Activated CD8-positive, alpha-beta memory T cell treated with anti-CD3 and anti-CD28 coated beads for 4 hours (primary cell): ENCODE measurements at places on chromosomes 5 and 9.

- no peak for DNase-seq
Observed at GRCh38 chr9:98778251-98778650, 18.1 kb downstream of the ANKS6 start.

DNA sequence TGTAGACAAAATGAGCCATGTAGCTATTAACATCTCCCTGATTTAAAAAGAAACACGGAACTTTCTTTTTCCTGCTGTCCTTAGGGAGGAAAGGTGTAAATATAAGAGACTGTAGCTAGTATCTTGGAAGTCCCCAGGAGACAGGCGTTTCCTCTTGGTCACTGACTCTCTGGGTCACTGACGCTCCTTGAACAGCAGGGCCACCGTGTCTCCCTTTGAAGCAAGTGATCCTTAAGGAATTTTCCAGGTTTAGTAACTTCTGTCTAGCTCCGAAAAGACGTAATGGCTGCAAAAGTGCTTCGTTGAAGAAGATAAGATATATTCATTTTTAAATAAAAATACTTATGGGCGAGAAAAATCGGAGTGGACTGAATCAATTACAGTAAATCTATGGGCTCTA is 745 bp upstream of the CLTA start:
- DNase-seq, result no peak

DNA sequence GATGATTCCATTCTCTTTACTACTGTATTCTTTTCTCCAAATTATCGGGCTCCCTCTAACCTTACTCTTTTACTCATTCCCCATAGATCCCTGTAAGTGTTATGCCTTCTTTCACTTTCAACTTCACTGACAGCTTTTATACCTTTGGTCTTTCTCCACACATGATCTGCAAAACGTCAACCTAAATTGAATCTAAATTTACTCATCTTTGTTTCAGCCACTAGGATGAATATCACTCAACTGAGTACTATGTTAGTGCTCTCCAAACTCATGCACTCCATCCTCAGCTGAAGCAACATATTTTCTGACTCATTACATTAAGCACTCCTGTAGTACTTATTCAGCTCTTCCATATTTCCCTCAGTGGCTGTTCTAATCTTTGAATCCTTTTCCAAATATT is 133.4 kb downstream of the ADAMTS19 start:
- no peak for DNase-seq

- DNase-seq, result no peak
Observed at GRCh38 chr5:165015126-165015525, 1509.7 kb downstream of the MAT2B start.

DNA sequence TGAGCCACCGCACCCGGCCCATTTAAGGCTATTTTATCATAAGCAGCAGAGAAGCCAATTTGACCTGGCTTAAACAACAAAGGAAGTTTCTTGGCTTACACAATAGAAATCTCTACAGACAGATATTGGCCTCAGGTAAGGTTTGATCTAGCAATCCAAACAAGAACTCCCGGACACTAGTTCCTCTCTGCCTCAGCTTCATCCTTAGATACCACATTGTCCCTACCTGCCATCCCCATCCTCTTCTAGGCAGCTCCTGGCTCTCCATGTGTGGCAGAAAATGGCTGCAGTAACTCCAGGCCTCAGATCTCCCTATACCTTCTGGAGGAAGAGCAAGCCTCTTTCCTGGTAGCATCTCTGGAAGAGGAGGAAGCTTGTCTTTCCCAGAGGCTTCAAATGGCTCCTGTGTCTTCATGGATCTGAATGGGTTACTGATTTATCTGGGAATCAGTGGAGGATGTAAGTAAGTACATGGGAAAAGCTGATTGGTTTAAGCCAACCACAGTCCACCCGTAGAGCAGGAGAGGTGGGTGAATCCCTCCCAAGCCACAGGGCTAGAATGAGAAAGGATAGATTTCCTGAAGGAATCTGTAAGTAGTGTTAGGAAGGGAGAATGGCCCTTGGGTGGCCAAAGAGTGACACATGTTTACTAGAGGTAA is 26.7 kb upstream of the AOPEP start:
- DNase-seq, result no peak

DNA sequence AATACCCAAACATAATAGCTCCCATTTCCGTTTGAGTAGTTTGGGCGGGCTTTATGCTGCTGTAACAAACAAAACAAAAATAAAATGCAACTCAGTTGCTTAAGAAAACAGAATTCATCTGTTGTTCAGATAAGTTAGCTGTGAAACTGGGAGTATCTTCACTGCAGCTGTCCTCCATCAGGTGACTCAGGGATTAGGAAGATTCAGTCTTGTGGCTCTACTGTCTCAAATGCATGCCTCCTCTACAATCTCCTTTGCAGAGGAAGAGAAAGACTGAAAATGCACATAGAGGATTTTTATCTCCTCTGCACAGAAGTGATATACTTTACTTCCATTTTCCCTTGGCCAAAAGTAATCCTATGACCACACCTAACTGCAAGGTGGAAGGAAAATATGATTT is 883.7 kb downstream of the PTPRD start:
- DNase-seq, result no peak

DNA sequence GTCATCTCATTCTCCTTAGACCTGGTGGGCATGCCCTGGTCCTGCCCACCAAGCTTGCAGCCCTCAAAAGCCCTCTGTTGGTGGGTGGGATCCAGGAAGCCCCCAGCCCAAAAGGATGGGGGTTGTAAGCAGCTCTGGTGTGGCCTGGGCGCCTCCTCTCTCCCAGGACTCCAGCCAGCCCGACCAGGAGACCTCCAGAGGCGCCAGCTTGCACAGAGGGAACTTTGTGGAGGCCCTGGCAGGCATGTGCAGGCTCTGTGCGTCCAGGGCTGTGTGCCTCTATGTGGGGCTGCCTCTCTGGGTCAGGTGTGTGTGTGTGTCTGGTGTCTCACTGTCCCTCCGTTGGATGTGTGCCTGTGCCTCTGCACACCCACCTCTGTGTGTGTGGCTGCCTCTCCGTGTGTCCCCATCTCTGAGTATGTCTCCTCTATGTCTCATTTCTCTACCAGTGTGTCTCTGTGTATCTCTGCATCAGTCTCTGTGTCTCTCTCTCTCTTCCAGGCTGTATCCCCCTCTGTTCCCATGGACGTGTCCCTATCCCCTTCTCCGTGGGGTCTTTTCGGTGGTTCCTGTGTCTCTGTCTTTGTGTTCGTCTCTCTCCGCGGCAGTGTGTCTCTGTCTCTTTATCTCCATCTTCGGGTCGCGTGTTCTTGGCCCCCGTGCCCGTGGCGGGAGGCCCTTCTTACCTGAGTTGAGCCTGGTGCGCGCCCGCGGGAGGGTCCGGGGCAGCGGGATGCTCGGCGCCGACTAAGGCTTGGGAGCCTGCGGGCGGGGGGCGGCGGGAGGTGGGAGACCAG is 501 bp downstream of the ENHO start:
- no peak for DNase-seq

DNA sequence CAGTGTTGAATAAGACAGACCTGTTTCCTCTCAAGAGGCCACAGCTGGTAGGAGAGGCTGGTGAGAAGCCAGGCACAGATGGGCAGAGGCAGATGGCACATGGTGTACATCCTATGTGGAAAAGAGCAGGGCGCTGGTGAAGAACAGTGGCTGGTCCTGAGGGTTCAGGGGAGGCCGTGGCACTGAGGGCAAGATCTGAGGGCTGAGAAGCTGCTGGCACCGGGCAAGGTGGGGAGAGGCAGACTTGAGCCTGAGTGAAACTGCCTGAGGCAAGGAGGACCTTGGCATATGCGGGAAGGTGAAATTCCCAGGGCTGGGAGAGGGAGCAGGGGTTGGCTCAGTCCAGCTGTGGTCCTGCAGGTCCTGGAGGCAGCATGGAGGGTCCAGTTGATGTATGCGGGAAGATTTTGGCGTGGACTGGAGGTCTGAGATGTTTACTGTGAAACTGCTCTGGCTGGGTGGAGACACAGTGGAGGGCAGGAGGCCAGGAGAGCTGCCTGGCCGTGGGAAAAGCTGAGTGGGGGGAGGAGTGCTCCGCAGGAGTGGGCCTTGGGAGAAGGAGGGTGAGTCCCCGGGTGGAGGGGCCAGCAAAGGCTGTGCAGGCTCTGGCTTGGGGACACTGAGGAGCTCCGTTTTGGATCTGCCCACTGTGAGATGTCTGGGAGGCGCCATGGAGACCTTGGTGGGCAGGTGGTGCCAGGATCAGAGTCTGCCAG is 2.6 kb downstream of the MAN1B1 start:
- no peak for DNase-seq

GRCh38 chr9:28915202-28915930 is 1342.1 kb upstream of the C9orf72 start:
- no peak for DNase-seq

DNA sequence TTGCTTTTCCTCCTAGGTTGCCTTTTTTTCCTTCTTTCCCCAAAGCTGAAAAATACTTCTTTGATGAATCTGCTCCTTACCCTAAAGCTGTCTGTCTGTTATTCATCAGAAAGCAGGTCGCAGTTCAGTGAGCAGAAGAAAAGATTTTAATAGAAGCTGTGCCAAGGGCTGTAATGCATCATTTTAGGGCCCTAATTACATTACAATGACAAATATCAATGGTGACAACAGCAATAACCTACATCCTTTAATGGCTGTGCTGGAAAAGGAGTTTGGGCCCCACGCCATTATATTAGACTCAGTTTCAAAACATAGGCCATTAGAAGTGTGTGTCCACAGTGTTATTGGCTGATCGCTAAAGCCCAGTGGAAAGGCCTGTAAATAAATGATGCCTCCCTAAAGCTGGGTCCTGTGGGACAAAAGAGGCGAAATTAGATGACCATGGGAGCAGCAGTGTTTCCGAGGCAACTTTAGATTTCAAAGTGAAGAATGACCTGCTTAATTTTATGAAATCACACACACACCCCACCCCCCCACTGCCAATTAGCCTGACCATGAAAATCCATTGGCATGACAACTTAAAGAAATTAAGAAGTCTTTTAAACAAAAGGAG is 38.4 kb downstream of the TLE4 start:
- DNase-seq, result no peak

- no peak for DNase-seq
Observed at GRCh38 chr9:106775960-106776359, 87.0 kb upstream of the ZNF462 start.

DNA sequence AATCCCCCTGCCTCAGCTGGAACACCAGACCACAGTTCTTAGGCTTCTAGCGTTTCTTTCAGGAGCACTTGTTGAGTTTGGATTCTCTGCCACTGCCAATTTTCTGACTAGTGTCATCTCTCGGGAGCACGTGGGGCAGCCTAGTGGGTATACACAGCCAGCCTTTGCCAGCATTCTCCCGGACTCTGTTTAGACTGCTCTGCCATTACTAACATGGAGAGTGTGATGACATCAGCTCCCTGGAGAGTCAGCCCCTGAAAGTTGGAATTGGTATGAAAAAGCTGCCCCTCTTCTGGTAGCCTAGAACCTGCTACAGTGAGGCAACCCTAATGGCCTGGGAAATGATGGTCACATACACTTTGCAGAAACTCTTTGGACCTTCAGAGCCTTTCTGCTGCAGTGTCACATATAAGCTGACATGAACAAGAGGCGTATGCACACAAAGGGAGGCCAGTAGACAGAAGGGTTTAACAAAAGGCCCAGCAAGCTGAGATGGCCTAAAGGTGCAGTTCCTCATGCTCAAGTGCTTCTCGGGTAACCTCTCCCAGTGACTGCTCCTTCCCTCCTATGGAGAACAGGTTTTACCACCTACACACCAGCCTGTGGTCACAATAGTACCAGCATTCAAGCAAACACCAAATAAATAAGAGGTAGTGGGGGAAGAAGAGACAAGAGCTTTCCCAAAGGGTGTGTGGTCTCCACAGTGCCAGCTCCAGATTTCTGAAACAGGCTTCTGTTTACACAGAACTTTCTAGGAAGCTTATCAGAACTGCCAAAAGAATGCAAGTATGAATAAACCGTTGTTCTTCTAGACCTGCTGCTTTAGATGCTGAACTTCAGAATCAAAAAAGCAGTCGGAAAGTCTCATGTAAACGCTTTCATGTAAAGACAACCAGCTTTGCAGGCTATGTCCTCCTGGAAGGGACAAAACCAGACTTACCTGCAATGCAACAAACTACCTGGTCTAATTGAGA is 16.5 kb downstream of the SPACA9 start:
- no peak for DNase-seq

GRCh38 chr9:27393054-27393846 is 96.3 kb upstream of the EQTN start:
- no peak for DNase-seq

- no peak for DNase-seq
Observed at GRCh38 chr9:110777876-110778215, 109.3 kb downstream of the MUSK start.

DNA sequence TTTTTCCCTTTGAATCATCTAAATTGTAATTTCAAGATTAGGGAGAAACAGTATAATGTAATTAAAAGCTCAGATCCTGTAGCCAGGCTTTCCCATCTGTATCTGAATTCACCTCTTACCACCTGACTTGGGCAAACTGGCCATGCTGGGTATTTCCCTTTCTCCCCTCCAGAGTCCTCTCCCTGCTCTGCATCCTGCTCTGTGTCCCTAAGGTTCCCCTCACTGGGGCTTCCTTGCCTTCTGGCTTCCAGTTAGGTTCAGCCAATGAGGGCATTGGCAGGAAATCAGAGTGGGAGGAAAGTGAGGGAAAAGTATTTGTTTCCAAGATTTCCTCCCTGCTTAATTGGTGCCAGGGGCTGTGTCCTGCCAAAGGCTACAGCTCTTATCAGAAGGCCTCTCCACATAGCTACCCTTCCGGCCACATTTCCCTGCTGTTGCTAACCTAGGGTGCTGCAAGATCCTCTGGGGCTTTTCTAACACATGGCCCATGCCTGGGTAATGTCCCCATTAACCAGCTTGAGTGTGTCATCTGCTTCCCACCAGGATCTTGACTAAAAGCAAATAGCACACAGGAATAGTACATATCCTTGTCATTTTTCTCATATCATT is 51.0 kb upstream of the MPDZ start:
- no peak for DNase-seq

DNA sequence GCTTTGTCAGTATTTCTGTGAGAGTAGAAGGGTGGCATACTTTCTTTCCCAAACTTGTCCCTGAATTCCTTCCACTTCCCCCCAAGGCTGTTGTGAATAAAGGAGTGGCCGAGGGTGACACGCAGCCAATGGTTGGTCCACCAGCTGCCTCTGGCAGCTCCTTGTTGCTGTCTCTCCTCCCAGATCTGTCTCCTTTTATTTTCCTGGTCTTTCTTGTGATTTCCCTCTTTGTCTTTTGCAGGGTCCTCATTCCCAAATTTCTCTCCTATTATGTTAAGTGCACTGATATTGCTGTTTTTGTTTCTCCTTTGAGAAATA is 137.5 kb upstream of the HMHB1 start:
- no peak for DNase-seq

GRCh38 chr5:163089230-163089629 is 348.2 kb upstream of the CCNG1 start:
- no peak for DNase-seq

DNA sequence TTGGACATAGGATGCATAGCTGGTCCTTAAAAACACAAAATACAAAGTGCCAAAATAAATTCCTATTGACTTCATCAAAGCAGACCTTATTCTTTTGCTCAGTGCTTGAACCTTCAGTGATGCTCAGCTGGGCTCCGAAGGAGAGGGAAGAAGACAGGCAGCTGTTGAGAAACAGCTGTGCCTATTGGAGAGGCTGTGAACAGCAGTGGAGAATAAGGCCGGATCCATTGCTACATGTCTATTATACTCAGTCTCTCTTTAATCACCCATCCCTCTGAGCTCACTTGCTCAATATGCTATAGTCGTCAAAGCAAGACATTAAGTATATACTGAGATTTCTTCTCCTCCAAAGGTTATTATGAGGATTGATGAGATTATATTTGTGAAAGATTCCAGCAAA is 174.4 kb downstream of the CHSY3 start:
- DNase-seq, result no peak

GRCh38 chr5:132425009-132425937 is 55.8 kb downstream of the SLC22A5 start:
- peak; percentile 36 for DNase-seq
